GM12878 (cell line): ENCODE measurements at places on chromosomes 2 and 18. TPM values are rescaled to one million over a fixed set of nuclear protein-coding genes. Genes with fewer than 3 reads are reported as not detected.

NCKAP5 gene
- total RNA-seq: 0.35 and 0.44 TPM in 2 replicates

FHOD3 gene
- total RNA-seq: 10.7 and 11.4 TPM in 2 replicates

DNA sequence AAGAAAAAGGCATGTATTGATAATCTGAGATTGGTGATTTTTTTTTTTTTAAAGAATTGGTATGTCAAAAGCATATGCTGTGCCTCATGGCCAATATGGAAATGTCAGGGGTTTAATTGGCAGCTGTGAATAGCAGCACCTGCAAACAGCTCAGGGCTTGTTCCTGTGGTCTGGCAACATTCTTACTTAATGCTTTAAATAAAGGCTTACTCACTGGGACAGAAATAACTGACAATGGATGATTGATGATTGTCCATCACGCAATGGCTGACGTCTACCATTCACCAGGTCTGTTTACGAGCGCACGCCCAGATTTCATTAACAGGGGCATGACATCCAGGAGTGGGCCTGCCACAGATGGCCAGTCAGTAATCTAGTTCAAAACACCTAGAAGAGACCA lies 66.7 kb downstream of the ETAA1 start:
- no peak for DNase-seq

DNA sequence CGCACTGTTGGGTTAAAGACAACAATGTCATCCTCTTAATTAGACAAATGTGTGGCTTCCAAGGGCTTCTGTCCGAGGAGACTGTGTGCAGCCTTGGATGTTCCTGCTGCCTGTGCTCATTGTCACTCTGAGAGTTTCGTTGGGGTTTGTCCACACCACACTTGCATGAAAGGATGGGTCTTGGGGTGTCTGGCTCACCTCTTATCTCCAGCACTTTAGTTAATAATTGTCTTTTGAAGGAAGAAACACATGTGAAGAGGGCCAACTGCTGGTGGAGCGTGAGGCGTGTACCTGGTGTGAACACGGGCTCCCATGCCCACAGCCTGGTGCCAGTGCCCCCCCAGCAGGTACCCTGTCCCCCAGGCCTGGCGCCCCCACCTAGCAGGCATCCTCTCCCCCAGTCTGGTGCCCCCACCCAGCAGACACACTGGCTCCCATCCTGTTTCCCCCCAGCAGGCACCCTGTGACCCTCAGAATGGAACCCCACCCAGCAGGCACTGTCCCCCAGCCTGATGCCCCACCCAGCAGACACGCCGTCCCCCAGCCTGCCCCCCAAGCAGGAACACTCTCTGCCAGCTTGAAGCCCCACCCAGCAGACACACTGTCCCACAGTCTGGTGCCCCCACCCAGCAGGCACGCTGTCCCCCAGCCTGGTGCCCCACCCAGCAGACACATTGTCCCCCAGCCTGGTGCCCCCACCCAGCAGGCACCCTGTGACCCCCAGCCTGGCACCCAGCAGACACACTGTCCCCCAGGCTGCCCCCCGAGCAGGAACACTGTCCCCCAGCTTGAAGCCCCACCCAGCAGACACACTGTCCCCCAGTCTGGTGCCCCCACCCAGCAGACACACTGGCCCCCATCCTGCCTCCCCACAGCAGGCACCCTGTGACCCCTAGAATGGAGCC lies 96.3 kb upstream of the TMEM18 start:
- DNase-seq: no peak

- no peak for DNase-seq
Measured at GRCh38 chr2:239188536-239188935, 212.3 kb downstream of the HDAC4 start.

SPAST gene
- total RNA-seq: 13.9 and 16.0 TPM in 2 replicates

DNA sequence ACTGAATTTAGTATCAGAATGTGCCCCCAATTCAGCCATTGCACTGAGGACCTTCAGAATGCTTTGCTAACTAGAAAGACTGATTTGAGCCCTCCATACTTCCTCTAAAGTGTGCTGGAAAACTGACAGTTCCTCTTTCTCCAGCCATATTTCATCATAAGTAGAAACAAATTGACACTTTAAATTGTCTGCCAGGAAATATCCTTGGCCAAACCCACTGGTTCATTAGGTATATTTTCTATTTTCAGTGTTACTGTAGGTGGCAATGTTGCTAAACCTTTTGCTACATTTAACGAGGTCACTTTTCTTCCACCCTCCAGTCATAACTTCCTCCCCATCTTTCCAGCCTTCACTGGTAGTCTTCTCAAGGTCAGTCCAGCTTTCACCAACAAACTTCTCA lies 21.5 kb downstream of the SP5 start:
- DNase-seq: no peak

TFPI gene
- total RNA-seq: 0.29 and 0.41 TPM in 2 replicates

- DNase-seq: no peak
Measured at GRCh38 chr2:169395821-169396374, 33.6 kb upstream of the LRP2 start.

GRCh38 chr18:13449651-13450050 lies 231.1 kb downstream of the LDLRAD4 start:
- DNase-seq: no peak

- DNase-seq: no peak
Measured at GRCh38 chr2:111148225-111148873, 27.6 kb downstream of the BCL2L11 start.

DNA sequence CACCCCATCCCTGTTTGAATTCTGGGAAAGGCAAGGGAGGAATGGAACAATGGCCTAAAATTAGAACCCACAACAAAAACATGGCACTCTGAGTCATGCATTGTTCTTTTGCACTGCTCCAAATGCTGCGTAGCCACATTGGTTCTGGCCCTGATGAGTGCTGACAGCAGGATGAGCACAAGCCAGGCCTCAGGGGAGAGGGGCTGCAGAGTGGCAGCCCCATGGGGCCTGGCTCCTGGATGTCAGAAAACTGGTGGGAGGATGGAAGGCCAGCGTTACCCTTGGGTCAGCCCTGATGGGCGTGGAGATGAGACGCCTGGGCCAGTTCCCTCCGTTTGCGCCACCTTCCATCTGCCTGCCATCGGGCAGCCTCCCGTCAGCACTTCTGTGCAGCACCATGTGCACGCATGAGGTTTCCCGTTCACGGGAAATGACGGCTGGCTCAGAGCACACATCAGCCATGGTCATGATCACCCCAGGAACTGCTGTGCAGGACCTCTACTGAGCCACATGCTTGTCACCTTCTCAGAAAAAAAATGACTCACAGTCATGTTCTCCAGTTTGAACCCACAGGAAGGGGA lies 65.6 kb downstream of the CYP26B1 start:
- no peak for DNase-seq

- peak; percentile 96 for DNase-seq
Measured at GRCh38 chr2:96164459-96165184, 19.4 kb upstream of the DUSP2 start.

- DNase-seq: peak; percentile 28
Measured at GRCh38 chr2:15031745-15032240, 399.3 kb downstream of the LRATD1 start.

LIMS4 gene
- 0.40 and 0.49 TPM in 2 replicates for total RNA-seq

DNA sequence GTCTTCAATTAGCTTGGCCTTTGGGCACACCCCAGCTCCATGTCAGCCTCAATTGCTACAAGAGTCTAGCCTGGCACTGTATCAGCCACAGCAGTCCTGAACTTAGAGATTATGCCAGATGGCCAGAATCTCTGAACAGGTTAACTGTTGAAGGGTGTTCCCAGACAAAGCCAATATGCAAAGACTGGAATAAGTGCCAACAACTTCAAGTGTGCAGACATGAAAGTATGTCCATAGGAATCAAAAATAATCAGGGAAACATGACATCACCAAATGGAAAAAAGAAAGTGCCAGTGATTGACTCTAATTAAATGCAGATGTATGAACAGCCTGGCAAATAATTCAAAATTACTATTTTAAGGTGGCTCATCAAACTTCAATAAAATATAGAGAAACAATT lies 98.5 kb upstream of the DOCK10 start:
- DNase-seq: no peak

GRCh38 chr2:72794572-72794971 lies 31.3 kb downstream of the EXOC6B start:
- DNase-seq: no peak

- no peak for DNase-seq
Measured at GRCh38 chr2:102789349-102790090, 27.7 kb downstream of the TMEM182 start.

DNA sequence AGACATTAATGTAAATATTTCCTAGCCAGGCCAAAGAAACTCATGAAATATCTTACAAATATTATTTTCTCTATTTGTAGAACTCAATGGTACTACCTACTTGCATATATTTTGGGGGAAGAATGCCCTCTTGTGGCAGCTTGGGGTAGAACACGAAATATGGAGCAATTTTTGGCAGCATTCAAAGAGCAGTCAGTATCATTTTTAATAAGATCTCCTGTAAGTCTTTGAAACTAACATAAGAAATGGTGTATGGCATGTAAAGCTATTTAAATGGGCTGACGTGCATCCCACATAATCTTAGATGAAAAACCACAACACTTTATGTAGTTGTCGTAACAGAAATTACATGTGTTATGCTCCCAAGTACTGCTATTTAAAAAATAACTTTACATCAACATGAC lies 62.3 kb upstream of the CCDC195 start:
- DNase-seq: peak; percentile 39

DNA sequence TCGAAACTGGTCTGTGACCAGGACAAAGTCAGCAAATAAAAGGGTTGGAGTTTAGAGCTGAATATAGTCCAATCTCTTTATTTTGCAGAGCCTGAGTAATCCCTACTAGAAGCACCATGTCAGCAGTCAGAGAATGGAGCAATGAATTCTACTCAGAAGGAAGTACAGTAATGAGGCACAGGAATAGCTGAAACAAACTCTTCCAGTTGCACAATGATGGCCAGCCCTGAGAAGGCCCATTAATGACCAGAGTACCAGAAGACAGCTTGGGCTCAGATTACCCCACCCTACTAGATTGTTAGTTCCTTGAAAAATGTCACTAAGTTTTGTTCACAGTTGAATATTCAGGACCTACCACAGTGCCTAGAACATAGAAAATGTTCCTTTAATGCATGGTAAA lies 40.3 kb upstream of the SCG2 start:
- no peak for DNase-seq

IL36B gene
- total RNA-seq: not detected in 2 replicates

DNA sequence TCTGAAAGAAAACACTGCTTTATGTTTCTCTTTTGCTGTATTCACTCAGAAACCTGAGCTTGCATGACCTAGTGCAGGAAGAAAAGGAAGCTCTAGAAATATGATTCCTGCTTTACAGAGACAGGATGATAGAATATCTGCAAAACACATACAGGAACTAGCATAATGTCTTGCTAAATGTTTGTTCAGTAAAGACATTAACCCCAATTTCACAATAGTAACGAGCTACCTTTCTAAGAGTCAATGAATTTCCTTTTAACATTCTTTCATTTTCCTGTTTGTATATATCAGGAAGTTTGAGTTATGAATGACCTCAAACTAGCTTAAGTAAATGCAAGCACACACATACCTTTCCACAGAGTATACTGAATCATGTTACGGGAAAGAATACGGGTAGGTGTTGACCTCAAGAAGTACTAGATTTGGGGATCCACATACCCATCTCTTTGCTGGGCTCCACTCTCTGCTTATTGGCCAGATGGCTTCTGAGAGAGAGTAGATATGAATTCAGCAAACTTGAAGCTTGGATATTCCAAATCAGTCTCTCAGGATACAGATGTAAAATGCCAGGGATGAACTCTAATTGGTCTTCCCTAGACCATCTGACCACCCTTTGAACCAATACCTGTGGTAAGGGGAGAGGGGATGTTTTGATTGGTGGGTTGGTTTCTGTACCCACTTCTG lies 18.2 kb upstream of the ACSL3 start:
- DNase-seq: no peak

GRCh38 chr2:173997269-173997668 lies 32.1 kb upstream of the SP3 start:
- DNase-seq: peak; percentile 63

- DNase-seq: no peak
Measured at GRCh38 chr2:136211701-136212100, 93.8 kb upstream of the CXCR4 start.

DNA sequence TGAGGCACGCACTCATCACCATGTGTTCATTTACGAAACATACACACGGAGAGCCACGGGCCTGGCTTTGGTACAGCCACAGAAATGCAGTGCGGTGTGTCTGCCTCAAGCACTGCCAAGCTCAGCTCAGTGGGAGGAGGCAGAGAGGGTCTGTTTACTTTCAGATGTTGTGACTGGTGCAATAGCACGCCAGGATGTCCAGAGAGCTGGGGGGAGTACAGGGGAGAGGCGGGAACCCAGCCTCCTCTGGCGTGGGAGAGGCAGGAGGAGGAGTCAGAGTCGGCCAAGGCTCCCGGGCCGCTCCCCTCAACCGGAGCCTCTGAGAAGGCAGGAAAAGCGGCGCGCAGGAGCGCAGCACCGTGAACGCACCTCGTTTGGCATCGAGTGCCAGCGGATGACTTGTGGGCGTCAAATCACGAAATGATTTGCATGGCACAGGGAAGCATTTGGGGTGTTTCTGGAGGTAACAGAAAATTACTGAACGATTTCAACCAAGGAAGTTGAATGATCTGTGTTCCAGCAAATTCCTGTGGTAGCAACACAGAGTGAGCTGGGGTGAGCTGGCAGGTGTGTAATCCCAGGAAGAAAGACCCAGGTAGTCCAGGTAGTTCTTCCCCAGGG lies 143.0 kb downstream of the ZNF516 start:
- no peak for DNase-seq

TCF23 gene
- not detected in 2 replicates for total RNA-seq

DNA sequence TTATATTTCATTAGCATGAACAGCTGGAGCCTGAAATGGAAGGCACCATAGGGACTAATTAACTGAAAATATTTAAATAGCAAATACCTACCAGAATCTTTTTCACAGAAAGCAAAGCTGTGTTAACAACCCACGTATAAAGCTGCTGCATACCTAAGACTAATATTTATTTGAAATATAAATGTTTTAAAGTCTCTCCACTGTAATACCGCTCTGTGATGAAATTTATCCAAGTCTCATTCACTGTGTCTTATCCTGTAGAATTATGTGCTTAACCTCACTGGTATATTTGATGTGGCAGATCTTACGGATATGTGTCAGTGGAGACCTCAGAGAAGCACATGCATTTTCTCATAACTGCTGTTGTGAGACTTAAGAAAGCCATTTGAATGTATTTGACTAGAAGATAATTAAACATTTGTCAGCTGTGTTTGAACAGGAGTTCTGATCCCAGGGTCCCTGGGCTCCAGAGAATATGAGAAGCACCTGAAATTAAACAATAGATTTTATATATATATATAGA lies 373.3 kb downstream of the ZNF804A start:
- no peak for DNase-seq
